Breast epithelium (tissue), 4 donors: ENCODE measurements at places on chromosomes 5 and 9.

DNA sequence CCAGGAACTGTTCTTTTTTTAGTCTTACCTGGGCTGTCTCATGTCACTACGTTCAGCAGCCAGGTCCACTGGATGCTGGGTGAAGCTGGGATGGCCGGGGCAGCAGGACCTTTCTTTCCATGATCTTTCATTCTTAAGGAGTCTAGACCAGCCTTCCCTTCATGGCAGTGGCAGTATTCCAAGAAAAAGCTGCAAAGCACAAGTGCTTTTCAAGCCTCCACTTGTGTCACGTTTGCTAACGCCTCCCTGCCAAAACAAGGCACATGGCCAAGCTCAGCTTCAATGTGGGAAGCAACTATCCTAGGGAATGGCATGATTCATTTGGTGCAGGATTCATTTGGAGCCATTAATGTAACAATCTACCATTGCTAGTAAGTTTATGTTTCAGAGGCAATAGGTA lies 94.8 kb downstream of the RCL1 start:
- DNase-seq: no peak

- DNase-seq: no peak
These were observed 20.4 kb downstream of the XRCC4 start for GRCh38 chr5:83097689-83098231.

DNA sequence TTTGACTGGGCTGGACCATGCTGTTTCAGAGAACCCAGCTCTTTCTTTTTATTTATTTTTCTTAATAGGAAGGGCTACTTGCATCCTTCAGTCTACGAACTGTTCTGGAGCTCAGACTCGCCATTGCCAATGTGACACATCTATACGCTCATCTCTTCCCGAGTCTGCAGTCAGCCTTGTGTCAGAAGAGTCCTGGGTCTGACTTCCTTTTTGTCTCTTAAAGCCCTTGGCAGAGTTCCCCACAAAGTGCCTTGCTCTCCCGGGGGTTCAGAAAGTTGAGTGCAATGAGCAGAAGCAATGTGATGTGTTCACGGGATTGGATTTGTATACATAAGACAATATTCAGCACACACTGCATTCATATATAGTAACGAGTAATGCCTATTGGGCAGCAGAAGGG lies 140.4 kb downstream of the ATPSCKMT start:
- DNase-seq: no peak

DNA sequence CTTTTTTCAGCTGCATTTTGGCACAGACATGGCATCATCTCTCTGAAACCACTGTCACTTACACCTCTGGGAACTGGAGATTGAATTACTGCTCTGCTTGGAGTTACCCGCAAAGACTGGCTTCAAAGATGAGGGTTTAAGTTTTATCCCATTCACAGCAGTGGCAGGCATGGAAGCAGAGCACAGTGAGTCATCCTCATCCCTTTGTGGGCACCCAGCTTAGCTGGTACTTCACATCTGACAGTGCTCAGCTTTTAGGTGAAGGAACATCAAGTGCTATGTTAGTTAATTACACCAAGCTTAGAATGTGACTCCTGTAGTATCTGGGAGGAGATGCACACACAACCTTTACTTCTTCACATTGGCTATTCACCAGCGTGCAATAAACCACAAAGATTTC lies 24.8 kb upstream of the ALDH1A1 start:
- DNase-seq: no peak

DNA sequence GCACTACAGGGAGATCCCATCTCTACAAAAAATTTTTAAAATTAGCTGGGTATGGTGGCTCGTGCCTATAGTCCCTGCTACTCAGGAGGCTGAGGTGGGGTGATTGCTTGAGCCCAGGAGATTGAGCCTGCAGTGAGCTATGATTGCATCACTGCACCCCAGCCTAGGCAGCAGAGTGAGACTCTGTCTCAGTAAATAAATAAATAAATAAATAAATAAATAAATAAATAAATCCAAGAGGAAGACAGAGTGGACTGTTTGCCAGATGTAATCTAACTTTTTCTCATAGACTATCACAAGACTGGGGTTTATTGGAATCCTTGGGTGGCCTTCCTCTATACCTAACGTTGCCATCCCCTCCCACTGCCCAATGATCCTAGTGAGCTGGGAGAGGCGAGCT lies 19.2 kb upstream of the TCF7 start:
- no peak for DNase-seq

GRCh38 chr9:27304521-27304920 lies 7.6 kb upstream of the EQTN start:
- no peak for DNase-seq

- no peak for DNase-seq
These were observed 213.4 kb downstream of the GAS1 start for GRCh38 chr9:86733929-86734328.

DNA sequence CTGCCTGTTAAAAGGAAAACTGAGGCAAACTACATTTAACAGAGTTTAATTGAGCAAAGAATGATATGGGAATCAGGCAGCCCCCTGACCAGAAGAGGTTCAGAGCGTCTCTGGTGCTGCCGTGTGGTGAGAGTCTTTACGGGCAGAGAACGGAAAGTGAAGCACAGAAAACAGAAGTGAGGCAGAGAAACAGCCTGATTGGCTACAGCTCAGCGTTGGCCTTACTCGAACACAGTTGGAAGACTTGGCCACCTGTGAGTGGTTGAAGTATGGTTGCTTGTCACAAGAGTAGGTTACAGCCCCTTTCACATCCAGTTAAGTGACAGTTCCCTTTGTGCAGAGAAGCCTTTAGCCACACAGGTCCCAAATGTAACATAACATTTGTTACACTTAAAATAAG lies 16.9 kb upstream of the FBP1 start:
- no peak for DNase-seq

- DNase-seq: no peak
These were observed 175.6 kb downstream of the CD180 start for GRCh38 chr5:67021031-67021430.

- no peak for DNase-seq
These were observed 65.8 kb upstream of the PLPP6 start for GRCh38 chr9:4596165-4596922.

DNA sequence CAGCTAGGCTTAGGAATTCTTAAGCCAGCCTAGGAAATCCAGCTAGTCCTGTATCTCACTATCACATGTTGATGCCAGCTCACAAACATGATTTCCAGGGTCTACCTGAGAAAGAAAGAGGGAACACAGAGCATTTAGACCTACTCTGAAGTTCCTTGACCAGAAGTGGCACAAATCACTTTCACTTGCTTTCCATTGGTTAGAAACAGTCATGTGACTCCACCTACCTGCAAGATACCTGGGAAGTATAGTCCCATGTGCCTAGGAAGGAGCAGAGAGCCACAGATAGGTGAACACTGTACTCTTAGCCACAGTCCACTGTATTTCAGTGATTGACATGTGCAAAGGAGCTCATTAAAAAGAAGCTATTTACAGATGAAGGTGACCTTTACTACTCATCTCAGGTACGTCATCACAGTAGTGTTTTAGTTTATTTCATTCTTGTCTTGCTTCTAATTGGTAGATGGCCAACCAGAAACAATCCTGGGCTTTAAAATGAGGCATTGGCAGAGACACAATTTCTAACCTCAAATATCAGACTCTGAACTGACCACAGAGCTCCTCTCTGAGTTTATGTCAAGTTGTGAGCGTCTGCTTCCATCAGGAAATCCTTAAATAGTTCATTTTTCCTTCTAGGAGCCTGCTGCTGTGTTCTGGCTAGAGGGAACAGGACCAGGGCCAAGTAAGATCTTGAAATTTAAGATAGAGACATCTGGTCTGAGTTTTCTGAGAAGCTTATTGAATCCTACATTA lies 340.7 kb downstream of the TLE4 start:
- no peak for DNase-seq

DNA sequence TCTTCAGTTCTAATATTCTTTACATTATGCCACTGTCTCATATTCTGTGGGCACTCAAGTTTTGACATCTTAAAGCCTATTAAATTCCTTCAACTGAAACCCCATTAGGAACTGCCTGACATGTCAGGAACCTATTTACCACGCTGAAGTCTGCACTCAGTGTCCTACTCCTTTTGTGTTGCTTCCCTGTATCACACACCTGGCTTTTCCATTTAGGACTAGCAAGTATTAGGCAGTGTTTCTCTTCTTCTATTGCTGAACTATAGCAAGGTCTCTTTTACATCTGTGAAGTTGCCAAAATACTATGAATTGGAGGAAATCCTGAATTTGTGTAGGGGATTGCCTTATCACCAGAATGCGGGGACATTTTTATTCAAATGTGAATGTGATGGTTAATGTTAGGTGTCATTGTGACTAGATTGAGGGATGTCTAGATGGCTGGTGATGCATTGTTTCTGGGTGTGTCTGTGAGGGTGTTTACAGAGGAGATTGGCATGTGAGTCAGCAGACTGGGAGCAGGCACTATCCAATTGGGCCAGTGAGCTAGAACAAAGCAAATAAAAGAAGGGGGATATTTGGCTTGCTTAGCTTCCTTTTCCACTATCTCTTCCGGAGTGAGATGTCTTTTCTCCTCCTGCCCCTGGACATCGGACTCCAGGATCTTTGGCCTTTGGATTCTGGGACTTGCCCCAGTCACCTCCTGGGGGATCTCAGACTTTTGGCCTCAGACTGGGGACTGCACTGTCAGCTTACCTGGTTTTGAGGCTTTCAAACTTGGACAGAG lies 21.2 kb upstream of the VCAN start:
- DNase-seq: no peak

DNA sequence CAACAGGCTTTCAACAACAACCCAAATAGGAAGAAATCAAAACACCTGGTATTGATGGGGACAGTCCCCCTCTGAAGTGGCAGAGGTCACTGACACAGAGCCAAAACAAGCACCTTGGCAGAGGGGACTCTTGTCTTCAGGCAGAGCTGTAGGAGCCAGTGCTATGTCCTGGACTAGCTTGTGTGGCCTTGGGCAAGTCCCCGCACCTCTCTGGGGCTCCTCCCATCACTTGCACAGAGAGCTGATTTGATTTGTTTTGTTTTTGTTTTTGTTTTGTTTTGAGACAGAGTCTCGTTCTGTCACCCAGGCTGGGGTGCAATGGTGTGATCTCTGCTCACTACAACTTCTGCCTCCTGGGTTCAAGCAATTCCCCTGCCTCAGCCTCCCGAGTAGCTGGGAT lies 100.8 kb downstream of the C9orf50 start:
- no peak for DNase-seq

DNA sequence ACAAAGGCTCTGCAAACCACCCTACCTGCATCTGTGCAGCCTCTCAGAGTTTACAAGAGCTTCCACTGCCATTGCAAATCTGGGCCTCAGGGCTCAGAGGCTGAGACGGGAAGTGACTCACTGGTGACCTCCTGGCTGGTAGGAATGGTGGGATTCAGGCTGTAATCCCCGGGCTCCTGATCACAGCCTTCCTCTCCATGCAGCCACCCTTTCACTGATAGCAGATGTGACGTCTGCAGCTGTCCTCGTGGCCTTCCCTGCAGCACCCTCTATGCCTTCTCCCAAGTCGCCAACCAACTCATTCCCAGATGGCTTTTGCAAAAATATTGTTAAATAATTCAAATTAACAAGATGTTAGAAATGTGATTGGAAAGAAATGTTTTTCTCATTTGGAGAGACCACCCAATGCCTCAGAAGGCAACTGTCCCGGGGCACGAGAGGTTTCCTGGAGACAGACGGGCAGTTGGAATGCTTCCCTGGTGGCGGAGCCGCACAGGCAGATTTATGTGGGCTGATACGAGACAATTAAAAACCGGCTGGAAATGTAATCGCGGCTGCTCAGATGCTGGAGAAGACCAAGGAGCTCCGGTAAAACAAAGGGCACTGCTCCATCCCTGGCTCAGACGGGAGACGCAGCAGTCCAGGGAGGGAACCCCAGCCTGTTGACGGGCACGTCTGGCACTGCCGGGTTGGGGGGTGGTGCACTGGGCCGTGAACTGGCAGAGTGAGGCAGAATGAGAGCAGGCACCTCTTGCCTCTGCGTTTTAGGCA lies 34.4 kb upstream of the SLC25A51 start:
- DNase-seq: no peak

DNA sequence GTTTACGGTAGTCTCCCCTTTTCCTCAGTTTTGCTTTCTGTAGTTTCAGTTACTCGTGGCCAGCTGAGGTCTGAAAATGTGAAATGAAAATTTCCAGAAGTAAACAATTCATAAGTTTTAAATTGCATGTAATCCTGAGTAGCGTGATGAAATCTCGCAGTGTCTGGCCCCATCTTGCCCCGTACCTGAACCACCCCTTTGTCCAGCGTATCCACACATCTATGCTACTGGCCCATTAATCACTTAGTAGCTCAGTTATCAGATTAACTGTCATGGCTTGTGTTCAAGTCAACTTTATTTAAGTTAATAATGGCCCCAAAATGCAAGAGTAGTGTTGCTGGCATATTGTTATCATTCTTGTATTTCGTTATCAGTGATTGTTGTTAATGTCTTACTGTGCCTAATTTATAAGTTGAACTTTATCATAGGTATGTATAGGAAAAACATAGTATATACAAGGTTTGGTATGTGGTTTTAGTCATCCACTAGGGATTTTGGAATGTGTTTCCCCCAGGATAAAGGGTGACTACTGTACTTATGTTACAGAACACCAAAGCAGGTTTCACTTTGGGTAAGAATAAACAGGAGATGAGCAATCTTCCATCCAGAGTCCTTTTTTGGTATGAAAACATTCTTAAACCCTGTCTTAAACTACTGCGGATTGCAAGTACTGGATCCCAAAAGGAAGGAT lies 118.4 kb upstream of the KCNN2 start:
- DNase-seq: no peak

DNA sequence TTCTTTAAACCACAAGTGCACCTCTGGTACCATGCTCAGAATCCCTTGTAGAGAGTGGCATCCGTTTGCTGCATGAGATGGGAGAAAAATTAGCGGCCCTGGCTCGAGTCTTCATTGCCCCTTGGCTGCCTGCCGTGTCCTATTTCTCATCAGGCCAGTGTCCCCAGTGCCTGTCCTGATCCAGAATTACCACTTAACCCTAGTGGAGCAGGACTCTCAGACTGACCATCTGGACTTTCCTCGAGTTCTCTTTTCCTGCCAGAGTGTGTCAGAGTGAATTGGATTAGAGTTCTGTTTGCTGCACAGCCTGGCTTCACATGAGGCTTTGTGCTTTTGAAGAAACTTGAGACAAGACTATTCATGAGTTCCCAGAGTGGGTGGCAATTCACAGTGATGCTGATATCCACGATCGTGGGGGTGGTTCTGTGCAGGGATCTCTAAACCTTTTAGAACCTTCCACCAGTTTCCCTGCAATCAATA lies 92.6 kb downstream of the C9orf152 start:
- no peak for DNase-seq

DNA sequence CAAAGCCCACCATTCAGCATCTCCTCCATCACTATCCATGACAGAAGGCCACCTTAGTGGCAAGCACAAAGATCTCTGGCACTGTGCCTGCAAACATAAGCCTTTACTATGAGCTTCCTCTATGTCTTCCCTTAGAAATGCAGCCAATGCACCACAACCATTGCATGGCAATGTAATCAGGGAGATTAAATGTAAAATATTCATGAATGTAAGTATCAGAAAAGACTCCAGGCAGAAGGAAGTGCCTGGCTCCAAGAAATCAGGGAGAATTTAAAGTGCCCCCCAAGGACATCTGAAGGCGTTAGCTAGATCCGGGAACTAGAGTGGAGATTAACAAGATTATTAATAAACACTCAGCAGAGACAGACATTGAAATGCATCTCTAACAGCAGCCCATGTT lies 32.5 kb upstream of the MYORG start:
- no peak for DNase-seq

- no peak for DNase-seq
These were observed 19.9 kb downstream of the SLC44A1 start for GRCh38 chr9:105264380-105264779.

- DNase-seq: no peak
These were observed 13.5 kb upstream of the DHFR start for GRCh38 chr5:80668016-80668969.
